ENCODE measurements at places on chromosomes 6 and 20.
A peak's percentile ranks its signal among the peaks of the same experiment; 100 is the strongest.

GRCh38 chr6:107361753-107362604, 97.4 kb downstream of the PDSS2 start:
- DNase-seq = no peak

- no peak for DNase-seq
Observed at GRCh38 chr6:42280966-42281533, 63.4 kb upstream of the MRPS10 start.

GRCh38 chr6:6614096-6614982, 25.8 kb downstream of the LY86 start:
- no peak for DNase-seq

DNA sequence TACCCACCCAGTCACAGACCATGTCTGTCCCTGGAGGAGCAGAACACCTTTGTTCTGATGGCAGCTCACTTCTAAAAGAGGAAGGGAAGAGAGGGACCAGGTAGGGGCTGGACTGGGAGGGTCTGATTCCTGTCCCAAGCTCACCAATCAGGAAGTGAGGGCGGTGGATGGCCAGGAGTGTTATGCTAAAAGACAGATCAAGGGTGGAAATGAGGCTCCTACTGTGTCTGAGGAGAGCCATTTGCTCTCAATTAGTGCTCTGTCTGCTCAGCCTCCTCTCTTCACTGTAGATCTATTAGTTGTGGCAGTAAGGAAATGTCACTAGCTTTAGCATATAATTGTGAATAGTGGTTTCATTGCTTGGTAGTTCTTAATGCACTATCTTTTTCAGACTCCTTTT, 72.5 kb downstream of the ARMC2 start:
- DNase-seq = no peak

GRCh38 chr6:149166336-149166735, 151.2 kb upstream of the TAB2 start:
- DNase-seq = no peak

- DNase-seq = no peak
Observed at GRCh38 chr6:157068691-157069324, 254.5 kb downstream of the TMEM242 start.

DNA sequence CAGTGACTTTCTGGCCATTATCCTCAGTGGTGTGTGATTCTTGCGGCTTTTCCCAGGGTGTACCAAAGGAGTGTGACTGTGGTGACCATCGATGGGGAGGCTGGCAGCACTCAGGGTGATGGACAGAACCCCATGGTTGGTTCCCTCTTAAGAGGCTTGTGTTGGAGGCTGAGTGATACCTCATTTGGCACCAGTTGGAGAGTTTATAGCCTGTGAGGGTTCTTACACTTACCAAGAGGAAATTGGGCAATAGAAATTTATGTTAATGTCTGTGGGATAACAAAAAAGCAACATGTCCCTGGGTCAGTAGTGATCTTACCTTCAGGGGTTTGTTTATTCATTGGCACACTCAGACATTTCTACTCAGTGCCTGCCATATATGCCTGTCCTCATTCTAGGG, 37.2 kb downstream of the DAAM2 start:
- DNase-seq = no peak

DNA sequence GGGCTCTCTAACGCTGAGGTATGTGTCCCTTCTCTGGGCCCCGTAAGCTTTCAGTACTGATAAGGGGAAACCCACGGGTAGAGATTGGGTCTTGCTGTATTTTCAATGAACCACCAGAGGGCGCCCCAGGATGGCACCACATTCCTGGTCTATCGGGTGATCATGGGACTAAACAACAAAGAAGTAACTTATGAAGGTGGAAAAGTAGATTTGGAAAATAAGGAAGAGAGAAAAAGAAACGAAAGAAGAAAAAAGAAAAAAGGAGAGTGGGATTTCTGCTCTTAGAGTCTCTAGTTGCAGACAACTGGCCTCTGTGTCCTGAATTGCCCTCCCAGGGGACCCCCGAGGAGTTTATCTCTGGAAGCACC, 93.8 kb downstream of the GMPR start:
- DNase-seq = peak; percentile 84

DNA sequence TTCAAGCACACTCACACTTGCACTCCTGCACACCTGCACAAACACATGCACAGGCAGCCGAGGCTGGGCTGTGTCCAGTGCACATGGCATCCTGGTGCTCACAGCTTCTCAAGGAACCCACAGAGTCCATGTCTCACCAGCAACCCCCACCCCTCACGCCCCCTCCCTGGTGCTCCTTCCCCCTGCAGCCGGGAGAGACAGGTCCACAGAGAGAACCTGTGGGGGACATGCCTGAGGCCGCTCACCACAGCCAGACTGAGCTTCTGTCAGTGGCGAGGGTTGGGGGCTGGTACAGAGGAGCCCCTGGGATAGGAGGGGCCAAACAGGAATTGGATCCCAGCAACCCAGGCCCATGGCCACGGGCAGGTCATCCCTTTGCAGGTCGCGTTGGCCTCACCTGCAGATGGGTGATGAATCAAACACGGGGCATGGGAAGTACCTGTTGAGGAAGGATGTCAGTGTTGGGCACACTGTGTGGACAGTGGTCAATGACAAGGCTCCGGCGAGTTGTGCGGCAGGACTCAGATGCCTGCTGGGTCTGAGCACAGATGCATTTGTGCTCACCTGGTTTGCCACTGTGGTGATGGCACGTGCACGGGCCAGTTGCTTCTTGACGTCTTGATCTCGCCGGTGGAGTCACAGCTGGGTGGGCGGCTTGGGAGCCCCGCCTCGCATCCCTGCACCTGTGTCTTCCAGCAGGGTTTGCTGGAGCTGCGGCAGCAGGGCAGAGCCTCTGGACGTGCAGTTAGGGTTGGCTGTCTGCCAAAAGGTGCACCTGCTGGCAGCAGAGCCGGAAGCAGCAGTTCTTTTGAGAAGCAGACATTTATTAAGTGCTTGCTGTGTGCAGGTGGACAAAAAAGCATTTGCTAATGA, 113.0 kb downstream of the ERMARD start:
- no peak for DNase-seq

- no peak for DNase-seq
Observed at GRCh38 chr6:15769511-15770018, 106.7 kb upstream of the DTNBP1 start.

- no peak for DNase-seq
Observed at GRCh38 chr6:143241111-143241510, 180.4 kb downstream of the AIG1 start.

DNA sequence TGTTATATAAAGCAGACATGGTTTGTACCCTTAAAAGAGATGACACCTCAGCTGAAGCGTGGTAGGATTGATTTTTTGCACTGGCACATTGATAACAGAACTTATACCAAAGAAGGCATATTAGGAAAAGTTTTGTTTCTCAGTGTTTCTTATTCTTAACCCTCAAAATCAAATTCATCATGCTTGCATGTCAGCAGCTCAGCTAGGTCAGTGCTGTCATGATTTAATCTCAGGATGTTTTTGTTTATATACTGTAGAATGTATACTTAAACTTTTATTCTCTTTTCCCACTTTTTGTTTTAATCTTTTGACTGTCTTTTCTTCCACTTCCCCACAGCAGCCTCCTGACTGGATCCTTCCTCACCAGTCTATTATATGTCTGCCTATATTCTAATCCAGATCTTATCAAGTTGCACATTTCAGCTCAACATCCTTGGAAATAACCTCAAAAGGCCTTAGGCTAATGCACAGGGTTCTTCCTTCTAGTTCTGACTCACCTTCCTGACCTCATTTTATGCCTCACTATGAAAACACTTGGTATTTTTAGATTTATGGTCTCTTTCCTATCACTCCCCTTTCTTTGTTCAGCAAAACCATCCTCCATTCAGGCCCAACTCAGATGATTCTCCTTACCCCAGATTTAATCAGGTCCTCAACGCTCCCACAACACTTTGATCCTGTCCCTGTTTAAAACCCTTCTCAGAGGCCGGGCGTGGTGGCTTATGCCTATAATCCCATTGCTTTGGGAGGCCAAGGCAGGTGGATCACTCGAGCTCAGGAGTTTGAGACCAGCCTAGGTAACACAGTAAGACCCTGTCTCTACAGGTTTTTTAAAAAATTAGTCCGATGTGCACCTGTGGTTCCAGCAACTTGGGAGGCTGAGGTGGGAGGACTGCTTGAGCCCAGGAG, 7.2 kb downstream of the HEBP2 start:
- peak; percentile 67 for DNase-seq

DNA sequence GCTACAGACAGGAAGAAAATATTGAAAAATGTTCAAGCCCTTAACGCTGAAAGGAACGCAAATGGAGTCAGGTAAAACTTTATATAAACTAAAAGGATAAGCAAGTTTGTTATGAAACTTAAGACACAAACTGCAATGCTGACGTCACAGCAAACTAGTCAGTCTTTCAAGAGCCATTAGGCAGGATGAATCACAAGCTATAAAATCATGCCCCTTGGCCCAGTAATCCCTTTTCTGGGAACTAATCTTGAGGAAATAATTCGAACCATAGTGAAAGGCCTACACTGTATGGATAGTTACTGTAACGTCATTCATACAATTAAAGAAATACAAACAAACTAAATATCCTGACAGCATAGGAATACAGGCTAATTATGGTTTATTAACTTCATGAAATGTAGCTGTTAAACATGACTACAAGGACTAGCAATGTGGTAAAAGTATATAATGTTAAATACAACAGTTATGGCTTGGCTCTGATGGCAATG, 42.7 kb upstream of the HINT3 start:
- DNase-seq = no peak

DNA sequence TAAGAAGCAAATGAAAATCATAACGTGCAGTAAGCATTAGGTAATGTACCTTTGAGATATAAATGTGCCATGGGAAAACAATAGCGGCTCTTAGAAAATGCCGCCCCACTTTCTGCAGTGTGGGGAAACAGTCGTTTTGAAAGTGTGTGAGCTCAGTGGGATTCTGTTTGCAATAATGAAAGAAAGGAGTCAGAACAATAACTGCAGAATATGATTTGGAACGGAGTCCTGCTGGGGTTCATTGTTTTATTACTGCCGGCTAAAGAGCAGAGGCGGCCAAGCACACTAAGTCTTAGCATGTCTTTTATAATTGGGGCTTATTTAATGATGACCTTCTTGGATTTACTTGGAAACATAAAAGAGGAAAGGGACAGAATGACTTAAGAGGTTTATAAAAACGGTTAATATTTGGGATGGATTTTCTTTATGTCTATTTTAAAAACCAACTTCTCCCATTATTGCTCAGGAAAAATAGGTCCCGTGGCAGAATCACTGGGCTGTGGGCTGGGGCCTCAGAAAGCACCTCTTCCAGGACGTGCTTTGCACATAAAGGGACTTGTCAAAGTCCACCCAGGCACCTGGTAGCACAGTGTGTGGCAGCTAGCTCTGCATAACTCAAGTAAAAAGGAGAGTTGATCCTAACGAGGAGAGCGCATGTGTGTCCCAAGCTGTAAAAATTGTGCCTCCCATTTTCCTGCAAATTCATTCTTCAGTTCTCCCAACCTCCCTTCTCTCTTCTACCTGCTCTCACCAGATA, 44.0 kb upstream of the SLC22A16 start:
- DNase-seq = no peak

GRCh38 chr6:10401004-10401536, 13.8 kb downstream of the TFAP2A start:
- DNase-seq = no peak

DNA sequence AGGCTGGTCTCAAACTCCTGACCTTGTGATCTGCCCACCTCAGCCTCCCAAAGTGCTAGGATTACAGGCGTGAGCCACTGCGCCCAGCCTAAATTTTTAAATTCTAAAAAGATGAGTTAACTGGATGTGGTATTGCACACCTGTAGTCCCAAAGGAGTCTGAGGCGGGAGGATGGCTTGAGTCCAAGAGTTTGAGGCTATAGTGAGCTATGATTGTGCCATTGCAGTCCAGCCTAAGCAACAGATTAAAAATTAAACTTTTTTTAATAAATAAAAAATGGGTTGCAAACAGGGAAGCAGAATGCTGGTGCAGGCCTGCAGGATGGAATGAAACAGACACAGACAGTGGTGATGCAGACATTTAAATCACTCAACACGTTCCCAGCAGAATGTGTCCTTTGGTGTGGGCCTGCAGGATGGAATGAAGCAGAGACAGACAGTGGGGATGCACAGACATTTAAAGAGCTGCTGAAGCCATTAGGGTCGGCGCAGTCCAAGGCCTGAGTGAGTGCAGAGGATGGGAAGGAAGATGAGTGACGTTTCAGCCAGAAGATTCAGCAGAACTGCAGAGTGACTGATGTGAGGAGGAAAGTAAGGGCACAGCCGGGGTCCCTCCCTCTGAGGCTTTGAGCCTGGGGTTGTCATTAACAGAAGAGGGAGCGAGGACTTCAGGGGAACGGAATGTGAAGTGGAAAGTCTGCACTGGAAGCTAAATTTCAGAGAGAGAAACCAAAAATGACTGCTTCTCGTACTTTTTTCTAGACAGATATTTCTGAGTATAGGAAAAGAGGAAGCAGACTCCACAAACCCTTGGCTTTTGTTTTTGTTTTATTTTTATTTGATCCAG, 117.5 kb downstream of the RIN2 start:
- DNase-seq = no peak

DNA sequence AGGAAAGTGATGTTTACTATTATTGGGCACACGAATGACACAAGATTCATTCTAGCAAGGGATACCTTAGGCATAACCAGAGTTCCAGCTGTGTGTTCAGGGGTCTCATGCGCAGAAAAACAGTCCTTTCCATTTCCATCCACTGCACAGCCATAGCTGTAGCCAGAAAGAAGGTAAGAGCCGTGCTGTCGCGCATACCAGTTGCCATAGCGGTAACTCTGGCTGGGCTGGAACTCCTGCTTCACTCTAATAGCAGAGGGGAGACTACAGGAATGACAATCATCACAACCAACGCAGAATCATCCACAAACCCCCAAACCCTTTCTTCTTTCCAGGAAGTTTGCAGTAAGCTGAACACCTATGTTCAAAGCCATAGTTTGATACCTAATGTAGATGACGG, 7.5 kb downstream of the C6orf52 start:
- no peak for DNase-seq

All from NB4 (cell line).